ENCODE measurements at places on chromosomes 13 and 19.

GRCh38 chr13:28012896-28013295 lies 24.4 kb upstream of the URAD start:
- no peak for DNase-seq

GRCh38 chr19:54481326-54481930 lies 8.3 kb upstream of the CDC42EP5 start:
- DNase-seq: peak; percentile 47

- DNase-seq: no peak
Measured at GRCh38 chr13:111139873-111140561, 24.9 kb downstream of the ARHGEF7 start.

DNA sequence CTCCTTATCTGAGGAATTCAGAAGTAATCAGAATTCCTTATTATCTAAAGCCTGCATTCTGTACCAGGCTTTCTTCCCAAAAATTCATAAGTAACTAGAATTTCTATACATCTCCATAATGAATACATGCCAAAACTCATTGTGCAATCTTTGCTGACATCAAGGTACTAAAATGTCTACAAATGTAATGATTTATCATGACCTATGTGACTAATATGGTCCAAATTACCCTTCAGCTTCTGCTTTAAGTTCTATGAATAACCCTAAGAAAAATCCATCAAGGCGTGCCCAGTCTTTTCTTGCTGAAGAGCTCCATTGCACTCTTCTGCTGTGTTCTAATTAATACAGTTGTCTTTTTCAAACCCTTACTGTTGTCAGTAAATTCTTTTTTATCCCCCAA lies 58.5 kb upstream of the SLITRK1 start:
- DNase-seq: no peak

GRCh38 chr13:23377983-23378632 lies 55.4 kb downstream of the SACS start:
- peak; percentile 85 for DNase-seq

GRCh38 chr19:31354799-31355664 lies 5.8 kb upstream of the TSHZ3 start:
- DNase-seq: no peak

- no peak for DNase-seq
Measured at GRCh38 chr19:43584484-43584883, 8.9 kb downstream of the PINLYP start.

- no peak for DNase-seq
Measured at GRCh38 chr13:20699715-20700114, 3.8 kb upstream of the IL17D start.

- no peak for DNase-seq
Measured at GRCh38 chr13:60501236-60501635, 104.2 kb downstream of the TDRD3 start.

GRCh38 chr13:104256701-104257100 lies 1190.5 kb upstream of the SLC10A2 start:
- DNase-seq: no peak

GRCh38 chr19:45136507-45137178 lies 24.1 kb downstream of the NKPD1 start:
- DNase-seq: no peak

- DNase-seq: peak; percentile 11
Measured at GRCh38 chr19:13748169-13748828, 16.0 kb upstream of the MRI1 start.

- DNase-seq: no peak
Measured at GRCh38 chr19:48731452-48731851, 9.0 kb downstream of the RASIP1 start.

GRCh38 chr13:100423375-100423774 lies 165.2 kb downstream of the GGACT start:
- DNase-seq: no peak

GRCh38 chr13:51025245-51025905 lies 85.7 kb downstream of the C13orf42 start:
- no peak for DNase-seq

DNA sequence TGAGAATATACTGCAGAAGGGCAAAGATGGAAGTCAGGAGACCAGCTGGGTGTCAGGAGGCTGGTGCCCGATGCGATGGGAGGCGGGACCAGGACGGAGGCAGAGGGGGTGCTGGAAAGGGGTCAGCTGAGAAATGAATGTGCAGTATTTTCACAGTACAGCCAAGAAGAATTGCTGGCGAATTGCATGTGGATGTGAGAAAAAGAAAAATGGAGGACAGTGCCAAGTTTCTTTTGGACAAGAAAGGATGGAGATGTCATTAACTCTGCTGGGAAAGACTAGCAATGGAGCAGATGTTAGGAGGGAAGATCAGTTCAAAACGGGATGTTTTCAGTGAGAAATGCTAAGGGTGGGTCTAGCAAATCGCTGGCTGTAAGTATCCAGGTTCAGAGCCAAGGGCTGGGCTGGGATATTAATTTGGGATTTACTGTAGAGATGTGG lies 7.0 kb downstream of the CRYL1 start:
- no peak for DNase-seq

GRCh38 chr13:43830497-43830881 lies 43.7 kb upstream of the ENOX1 start:
- no peak for DNase-seq

- DNase-seq: no peak
Measured at GRCh38 chr13:31996601-31997000, 35.0 kb upstream of the FRY start.

- no peak for DNase-seq
Measured at GRCh38 chr13:82627183-82627582, 1255.1 kb downstream of the SLITRK1 start.

GRCh38 chr19:56966225-56966696 lies 125.7 kb upstream of the PEG3 start:
- no peak for DNase-seq

GRCh38 chr13:98344392-98344791 lies 167.3 kb upstream of the RNF113B start:
- DNase-seq: no peak

- DNase-seq: no peak
Measured at GRCh38 chr13:100365680-100366079, 222.9 kb downstream of the GGACT start.

GRCh38 chr19:35513628-35514281 lies at the start of gene DMKN:
Gene DMKN (minus strand): TSS chr19:35513649. CDS start chr19:35513475, 174 bp downstream.
- DNase-seq: no peak

DNA sequence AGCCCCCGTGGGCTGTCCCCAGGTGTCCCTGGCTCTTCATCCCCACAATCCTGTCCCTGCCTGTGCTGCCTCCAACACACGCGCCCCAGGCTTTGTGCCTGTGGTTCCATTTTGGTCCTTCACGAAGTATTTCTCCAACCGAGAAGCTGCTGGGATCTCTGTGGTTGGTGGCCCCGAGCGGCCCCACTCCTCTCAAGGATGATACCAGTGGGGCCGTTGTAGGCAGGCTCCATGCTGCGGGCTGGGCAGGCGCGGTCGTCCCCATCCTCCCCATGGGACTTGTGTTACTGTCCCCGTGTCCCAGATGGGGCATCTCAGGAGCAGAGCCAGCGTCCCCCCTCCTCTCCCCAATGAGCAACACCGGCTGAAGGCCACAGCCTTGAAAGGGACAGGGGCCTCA lies 3.7 kb upstream of the ZNF554 start:
- DNase-seq: no peak

DNA sequence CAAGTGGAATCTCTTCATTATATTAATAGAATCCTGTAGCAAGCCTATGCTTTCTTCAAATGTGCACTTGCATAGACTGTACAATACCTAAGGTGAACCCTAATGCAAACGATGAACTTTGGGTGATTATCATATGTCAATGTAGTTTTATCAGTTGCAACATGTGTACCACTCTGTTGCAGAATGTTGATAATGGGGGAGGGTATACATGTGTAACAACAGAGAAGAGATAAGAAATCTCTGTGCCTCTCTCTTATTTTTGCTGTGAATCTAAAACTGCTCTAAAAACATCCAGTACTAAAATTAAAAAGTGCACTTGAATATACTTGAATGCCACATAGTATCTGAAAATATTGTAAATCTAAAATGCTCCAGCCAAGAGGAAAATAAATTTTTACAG lies 820.8 kb upstream of the MIR17HG start:
- no peak for DNase-seq

DNA sequence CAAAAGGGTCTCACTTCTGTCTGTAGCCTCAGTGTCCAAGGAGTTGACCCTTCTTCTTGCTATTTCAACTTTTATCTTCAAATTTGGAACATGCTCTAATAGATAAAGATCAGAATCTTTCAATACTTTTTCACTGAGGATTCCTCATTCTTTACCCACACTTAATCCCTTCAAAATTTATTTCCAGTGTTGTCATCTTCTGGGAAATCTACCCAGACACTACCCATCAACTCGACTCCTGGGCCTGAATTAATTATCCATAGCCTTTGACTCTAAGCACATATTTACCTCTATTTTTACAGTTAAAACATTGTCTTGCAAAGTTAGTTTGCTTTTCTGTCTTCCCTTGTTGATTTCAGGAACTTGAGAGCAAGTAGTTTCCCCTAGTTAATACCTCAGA lies 1022.5 kb downstream of the PCDH9 start:
- DNase-seq: no peak

- DNase-seq: no peak
Measured at GRCh38 chr13:111119966-111120365, 4.9 kb downstream of the ARHGEF7 start.

GRCh38 chr13:106565127-106565775 lies 2.7 kb downstream of the ARGLU1 start:
- DNase-seq: no peak

Measured in CD4-positive, alpha-beta T cell treated with Interleukin-2 at 100 ng/mL for 4 hours (primary cell).